ENCODE measurements at places on chromosomes 1 and 21.
A peak's percentile ranks its signal among the peaks of the same experiment; 100 is the strongest.

DNA sequence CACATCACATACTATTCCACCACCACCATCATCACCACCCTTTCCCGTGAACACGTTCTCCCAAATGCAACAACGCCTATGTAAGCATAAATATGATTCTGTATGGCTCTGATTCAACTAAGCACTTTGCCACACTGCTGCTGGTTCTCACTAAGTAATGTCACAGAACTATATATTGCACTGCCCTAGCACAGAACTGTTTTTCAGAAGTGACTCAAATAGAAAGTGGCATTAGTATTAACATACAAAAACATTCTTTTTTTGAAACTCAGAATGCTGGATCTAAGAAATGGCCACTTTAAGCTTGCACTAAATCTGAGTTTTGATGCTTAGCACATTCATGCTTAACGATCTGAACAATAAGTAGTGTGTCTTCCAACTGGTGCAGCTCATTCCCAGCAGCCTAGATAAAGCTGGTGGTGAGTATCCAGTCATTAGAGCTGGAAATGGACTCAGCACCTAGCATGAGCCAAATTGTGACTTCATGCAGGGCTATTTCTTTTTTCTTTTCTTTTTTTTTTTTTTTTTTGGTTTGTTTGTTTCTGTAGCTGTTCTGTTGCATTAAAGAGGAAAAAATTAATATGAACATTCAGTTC is 46.2 kb upstream of the ZC3H11B start:
- DNase-seq, result no peak

DNA sequence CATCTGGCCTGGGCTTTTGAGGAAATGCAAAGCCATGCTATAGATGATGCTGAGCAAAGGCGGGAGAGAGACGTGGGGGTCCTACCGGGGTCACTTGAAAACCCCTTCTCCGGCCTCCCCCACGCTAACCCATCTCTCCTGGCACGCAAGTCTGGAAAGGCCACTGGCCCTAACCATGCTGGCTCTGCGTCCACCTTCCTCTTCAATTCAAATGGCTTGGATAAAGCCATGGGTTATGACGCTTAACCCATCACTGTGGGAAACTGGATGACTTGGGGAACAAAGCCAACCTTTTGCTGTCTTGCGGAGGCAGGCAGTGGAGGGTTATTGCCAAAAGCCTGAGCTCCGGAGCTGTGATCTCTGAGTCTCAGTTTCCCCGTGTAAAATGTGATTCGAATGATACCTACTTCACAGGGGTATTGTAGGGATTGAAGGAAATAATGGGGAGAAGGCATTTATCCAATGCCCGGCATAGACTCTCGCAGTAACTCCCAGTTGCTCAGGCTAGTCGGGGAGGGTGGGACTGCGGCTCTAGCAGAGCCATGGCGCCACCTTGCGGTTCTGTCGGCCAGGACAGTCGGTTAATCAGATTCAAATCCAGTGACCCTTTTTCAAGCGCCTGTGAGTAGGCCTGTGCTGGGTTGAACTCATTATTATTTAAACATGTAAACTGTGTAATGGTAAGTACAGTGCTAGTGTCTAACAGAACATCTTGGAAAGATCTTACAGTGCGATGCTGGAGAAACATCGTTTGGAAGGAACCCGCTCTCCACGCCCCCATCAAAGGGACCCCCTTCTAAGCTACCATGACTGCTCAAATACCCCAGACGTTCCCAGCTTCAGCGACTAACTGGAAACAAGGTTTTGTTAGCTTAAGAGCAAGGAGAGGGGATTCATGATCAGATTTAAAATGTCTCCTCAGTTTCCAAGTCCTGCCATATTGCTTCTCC is 20.3 kb downstream of the NEK2 start:
- peak; percentile 68 for DNase-seq

- no peak for DNase-seq
Observed at GRCh38 chr1:219621047-219621786, 8.3 kb upstream of the ZC3H11B start.

GRCh38 chr21:38400195-38400919 is 97.9 kb downstream of the ERG start:
- DNase-seq, result no peak

GRCh38 chr1:94413311-94413710 is 4.9 kb upstream of the ABCD3 start:
- no peak for DNase-seq

DNA sequence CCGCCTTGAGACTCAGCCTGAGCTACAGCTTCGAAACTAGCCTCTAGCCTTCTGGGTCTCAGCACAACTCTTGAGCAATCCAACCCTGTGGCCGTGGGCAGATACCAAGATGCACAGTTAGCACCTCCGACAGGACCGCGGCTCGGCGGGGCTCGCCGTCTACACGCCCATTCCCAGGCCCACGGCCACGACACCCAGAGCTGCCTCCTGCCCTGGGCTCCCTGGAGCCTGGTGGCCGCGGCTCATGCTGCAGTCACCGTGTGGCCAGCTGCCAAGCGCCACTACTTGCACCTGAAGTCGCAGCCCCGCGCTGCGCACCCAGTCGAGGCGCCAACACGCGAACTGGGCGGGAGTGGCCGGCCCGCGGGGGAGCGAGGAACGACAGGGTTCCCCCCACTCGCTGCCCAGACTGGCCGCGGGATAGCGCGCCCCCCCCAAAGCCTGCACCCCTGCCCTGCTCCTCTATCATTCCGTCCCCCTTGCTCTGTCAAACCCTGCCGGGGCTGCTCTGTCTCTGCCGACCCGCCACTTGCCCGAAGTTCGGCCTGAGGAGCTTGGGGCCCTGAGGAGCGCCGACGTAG is 729 bp upstream of the CDCA8 start:
- no peak for DNase-seq

GRCh38 chr1:94119306-94119705 is 1.6 kb downstream of the ABCA4 start:
- DNase-seq, result no peak

- no peak for DNase-seq
Observed at GRCh38 chr1:235843461-235843961, 23.2 kb downstream of the LYST start.

DNA sequence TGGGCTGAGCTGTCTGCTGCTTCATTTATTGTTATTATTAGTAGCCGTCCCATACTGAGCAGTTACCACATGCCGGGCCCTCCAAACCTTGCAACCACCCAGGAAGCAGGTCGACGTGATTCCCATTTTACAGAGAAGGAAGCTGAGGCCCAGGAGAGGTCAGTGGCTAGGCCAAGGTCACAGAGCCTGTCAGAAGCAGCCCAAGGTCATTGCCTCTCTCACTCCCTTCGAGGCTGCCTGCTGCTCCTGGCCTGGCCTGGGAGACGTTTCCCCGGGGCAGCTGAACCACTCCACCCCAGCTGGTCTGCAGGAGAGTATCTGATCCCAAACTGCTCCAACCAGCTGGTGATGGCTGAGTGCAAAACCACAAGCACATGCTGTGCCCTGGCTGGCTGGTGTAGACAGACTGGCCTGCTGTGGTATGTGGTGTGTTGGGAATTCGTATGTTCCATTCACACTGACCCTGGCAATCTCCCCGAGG is 6.5 kb downstream of the PADI4 start:
- no peak for DNase-seq

DNA sequence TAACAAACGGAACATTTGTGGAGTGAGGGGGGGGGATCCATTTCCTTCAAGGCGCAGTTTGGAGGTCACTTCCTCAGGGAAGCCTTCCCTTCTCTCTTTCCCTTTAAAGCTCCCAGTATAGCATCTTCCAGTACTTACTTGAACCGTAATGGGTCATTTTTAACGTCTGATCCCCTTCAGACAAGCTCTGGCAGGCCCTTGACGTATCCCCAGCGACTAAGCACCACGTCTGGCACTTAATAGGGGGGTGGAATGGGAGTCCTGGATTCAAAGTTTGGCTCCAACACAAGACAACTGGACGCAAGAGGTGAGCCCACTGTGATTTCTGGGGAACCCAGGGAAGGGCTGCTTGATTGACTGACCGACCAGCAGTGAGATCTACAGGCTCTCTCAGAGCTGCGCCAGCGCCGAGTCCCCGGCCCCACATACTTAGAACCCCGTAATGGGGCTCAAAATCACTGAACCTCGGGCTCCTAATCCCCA is 441 bp downstream of the YARS1 start:
- no peak for DNase-seq

DNA sequence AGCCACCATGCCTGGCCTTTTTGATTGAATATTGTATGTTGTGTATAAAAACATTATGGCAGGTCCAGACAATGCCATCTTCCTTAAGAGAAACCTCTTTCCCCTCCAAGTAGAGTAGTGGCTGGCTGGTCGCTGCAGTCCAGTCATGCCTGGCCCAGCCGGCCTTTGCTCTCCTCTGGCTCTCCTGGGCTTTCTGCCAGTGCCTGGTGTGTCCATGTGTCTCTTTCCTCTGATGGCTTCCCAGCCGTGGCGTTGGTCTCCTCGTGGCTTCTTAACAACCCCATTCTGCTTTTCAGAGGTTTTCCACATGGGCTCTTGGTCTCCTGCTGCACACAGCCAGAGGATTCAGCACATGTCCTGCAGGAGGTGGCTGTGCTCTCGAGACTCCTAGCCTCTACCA is 58.7 kb downstream of the DIP2A start:
- no peak for DNase-seq

- no peak for DNase-seq
Observed at GRCh38 chr1:8017495-8018197, 8.5 kb downstream of the ERRFI1 start.

DNA sequence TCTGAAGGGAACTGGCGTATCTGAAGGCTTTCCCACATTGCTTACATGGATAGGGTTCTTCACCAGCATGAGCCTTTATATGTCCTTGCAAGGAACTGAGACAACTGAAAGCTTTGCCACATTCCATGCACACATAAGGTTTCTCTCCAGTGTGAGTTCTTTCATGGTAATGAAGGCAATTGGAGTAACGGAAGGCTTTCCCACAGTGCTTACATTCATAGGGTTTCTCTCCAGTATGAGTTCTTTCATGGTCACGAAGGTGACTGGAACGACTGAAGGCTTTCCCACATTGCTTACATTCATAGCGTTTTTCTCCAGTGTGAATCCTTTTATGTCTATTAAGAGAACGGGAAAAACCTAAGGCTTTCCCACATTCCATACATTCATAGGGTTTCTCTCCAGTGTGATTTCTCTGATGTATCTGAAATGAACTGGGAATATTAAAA is 15.0 kb downstream of the ZNF124 start:
- DNase-seq, result no peak

GRCh38 chr1:209051570-209051969 is 531.9 kb upstream of the CAMK1G start:
- DNase-seq, result no peak

DNA sequence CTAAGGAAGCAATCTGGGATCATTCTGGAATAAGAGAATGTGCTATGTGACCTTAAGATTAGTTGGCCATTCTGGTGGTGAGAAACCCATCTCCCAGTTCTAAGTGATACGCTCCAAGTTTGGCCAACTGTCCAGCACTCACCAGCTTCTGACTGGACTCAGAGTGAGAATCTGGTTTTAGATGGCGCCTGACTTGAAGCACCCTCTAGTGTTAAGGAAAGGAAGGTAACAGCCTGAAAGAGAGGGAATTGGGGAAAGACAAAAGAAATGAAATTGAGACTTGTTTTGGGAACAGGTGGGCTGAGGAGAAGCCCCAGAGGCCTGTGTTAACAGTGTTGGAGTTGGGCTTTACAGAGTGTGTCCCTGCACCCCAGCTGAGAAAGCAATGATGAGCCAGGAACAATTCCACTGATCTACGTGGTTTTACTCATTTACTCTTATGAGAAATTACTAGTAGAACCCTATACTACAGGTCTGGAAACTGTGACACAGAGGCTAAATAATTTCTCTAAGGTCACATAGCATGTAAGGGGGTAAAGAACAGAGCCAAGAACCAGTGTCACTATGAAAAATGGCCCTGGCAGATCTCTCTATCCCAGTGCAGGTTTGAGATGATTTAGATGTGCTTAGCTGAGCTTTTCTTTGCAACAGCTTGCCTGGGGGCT is 9.3 kb upstream of the FCAMR start:
- DNase-seq, result no peak

DNA sequence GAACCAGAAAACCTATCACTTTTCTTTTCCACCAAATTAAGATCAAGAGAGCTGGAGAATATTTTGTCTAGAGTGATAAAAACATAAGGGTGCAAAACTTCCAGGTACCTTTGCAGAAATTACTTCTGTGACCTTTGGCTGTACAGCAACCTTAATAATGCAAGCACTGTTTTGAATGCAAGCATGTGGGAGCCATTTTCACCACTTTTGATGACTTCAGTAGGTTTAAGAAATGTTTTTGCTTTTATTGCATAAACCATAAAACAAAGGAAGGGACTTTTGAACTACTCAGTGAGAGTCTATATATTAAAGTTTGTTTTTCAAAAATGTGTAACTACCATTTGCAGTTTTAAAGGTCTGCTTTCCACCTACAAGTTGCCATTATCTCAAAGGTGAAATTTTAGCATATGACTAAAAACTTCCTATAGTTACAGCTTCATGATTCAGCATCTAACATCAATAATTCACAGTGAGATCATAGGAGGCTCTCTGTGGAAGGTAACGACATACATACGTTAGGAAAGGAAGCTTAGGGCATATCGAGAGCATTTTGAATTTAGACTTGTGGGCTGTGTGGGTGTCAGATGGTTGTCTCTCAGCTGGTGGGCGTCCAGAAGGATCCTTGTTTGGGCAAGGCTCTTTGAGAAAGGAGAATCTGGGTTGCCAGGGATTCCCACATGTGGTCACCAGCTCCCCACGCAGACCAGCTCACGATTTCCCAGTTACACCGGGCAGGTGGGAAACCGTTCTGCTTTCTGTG is 1.1 kb upstream of the GADD45A start:
- peak; percentile 5 for DNase-seq

GRCh38 chr1:228544021-228544850 is 57.1 kb downstream of the RNF187 start:
- DNase-seq, result no peak

DNA sequence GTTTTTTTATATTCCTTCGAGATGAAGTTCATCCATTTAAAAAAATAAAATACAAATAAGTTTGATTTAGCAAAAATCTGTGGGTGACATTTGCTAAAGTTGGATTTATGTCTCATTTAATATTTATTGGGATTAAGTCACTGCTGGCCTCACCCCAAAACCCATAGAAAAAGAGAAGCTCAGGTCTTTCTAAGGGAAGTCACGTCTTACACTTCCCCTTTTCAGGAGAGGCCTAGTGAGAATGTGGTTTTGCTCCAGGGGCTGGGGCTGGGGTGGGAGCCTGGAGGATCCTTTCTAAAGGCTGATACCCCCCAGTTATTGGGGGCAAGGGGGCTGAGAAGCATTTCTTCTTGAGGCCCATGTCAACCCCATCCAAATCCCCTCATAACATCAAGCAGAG is 300.3 kb downstream of the DSCAM start:
- DNase-seq, result no peak

DNA sequence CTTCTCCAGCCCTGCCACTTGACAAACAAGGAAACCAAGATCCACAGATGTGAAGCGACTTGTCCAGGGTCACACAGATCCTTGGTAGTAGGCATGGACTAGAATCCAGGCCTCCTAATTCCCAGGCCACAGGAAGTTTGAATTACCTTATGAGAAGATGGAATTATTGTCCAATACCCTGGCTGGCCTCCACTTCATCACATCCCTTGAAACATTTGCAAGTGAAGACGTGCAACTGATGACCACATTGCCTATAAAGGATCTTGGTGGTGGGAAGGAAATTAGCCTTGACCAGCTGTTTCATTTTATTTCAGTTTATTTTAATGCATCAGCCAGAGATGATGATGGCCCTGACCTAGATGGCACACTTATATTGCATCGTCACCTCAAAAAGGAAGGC is 165.8 kb upstream of the CAMK1G start:
- DNase-seq, result no peak

Measured in stimulated activated CD8-positive, alpha-beta memory T cell treated with anti-CD3 and anti-CD28 coated beads, Interleukin-2, amount 100 ng/mL, for 1 hour (primary cell).